ENCODE measurements at places on chromosomes 16 and 17.

DNA sequence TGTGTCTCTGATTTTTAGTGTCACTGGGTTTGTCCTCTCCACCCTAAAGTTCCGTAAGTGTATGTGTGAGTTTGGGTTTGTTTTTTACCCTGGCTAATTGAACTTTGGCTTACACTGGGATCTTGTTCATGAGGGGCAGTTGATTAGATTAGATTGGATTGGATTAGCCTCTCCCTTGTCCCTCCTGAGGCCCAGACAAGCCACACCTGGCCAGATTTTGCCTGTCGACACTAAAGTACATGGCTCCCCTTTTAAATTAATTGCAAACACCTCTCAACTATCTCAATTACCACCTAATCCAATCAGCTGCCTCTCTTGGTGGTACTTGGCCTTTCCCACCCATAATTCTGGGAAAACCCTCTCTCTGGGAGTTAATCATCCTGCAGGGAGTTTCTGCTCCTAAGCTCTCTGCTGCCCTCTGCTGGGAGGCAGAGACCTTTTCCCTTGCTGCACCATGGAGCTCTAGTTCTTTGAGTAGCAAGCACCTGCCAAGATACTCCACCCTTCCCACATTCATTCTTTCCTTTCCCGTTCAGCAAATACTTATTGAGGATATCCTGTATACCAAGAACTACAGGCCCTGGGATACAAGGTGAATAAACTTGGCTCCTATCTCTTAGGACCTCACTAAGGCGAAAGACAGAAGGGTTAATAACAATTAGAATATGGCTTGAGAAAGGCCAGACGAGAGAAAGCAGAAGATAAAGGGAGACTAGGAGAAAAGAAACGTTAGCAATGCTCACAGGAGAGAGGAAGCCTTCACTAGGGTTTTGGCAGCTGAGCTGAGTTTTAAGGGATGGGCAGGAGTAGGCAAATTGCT lies 60.0 kb upstream of the MPHOSPH6 start:
- DNase-seq, result peak; percentile 45

DNA sequence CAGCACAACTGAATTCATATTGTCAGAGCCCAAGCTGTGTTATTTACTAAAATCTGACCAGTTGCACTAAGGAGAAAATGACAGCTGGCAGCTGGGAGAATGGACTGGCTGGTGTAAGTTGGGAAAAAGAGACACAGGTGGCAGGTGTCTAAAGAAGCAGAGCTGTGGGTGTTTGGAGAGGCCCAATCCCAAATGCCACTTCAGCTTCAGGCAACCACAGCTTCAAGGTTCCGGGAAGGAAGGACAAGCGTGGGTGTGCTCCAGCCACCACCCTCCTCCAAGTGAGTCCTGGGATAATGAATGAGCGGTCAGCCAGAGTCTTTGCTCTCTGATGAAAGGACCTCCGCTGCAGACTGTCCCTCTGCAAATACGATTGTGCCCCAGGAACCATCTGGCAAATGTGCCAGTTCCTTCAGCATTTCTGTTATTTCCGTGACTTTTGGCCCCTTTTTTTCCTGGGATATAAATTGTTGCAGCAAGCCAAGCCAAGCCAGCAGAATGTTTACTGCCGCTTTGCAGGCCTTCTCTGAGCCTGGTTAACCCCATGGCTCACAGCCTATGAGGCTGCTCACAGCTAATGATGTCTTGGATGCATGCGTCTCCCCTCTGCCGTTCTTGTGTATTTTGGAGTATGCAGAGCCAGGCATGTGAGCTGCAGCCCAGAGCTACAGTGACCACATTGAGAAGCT lies 9.5 kb upstream of the RHBDL3 start:
- no peak for DNase-seq

DNA sequence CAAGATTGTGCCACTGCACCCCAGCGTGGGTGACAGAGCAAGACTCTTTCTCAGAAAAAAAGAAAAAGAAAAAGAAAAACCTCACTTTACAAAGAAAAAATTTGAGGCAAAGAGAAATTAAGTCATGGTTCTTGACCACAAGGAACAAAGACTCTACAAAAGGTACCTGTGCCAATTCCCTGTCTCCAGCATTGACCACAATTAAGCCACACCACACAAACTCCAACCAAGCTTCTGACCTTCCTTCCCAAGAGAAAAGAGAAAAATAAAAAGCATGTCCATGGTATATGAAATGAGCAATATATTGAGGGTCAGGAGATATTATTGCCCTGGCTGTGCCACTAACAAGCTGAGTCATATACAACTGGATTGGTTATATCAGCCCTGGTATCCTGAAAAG lies 146.3 kb upstream of the NOG start:
- no peak for DNase-seq

- DNase-seq, result no peak
These were observed 42.1 kb downstream of the MPRIP start for GRCh38 chr17:17084317-17084835.
